NCI-H524 treated with DMSO at 0.1 percent for 48 hours (cell line): ENCODE measurements at places on chromosomes 2 and 18.
A peak's percentile ranks its signal among the peaks of the same experiment; 100 is the strongest.

DNA sequence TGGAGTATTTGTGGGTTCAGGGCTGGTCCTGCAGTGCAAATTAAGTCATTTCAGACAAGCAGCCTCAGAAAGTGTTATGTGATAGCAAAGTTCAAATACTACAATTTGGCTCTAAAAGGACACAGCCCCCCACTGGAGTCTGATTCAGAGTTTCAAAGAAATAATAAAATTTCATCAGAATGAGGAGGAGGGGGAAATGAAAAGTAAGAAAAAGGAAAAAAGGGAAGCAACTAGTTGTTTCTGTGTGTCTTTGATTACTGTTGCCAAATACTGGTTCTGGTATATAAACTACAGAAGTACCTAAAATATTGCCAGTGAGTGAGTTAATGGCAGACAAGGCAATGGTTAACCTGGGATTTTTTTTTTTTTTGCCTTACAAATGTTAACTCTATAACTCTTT, 773.9 kb downstream of the BCL11A start:
- DNase-seq = no peak

DNA sequence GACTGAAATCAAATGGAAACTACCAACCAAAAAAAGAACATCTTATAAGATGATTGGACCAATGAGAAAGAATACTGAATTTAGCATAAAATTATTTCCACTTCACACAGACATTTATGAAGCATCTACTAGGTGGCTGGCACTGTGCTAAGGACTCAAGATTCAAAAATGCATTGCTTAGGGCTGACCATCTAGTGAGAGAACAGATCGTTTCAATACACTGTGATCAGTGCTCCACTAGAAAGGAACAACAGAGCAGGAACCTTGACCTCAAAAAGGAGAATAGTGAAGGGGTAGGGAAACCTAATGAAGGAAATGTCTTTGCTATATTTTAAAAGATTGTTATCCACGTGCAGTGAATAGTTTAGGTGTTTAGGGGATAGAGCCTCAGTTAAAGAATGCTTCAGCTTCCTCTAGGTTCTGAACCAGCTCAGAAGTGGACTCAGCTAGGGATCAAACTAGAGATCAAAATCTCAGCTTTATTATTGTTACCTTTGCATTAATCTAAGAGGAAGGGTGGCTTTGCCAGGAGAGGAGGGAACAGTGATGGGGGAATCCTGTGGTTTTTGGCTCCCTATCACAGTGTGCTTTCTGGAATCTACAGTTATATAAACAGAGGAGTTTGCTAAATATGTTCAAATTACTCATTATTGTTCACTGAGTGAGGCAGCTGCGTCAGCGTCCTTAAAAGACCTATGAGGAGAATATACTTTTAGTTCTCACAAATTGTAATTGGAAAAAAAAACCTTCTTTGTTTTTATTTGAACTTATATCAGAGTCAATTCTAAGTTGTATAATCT, 16.2 kb upstream of the BBS5 start:
- no peak for DNase-seq

DNA sequence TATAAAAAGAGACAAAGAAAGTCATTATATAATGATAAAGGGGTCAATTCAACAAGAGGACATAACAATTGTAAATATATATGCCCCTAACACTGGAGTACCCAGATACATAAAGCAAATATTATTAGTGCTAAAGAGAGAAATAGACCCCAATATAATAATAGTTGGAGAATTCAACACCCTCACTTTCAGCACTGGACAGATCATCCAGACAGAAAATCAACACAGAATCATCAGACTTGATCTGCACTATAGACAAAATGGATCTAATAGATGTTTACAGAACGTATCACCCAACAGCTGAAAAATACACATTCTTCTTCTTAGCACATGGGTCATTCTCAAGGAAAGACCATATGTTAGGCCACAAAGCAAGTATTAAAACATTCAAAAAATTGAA, 31.7 kb downstream of the CLHC1 start:
- DNase-seq = no peak

DNA sequence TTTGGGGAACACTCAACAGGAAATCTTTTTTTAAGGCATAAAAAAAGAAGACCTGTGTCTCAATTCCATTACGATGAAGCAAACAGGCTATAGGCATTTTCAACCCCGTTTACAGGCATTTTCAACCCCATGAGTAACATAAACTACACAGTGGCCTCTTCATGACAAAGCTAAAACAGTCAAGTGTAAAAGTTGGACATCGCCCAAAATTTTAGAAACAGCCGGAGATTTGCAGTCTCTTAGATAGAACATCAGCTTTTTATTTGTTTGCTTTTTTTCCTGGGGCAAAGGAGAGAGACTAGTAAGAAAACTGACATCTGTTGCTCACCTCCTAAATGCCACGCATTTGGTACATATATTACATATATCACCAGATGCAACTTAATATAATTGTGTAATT, 173.7 kb downstream of the CMPK2 start:
- DNase-seq = no peak

- DNase-seq = no peak
These were observed 84.3 kb downstream of the COPS8 start for GRCh38 chr2:237170020-237170419.

- no peak for DNase-seq
These were observed 54.1 kb upstream of the SLC38A11 start for GRCh38 chr2:165009466-165009865.

GRCh38 chr18:48024009-48024512, 93.6 kb upstream of the SMAD2 start:
- no peak for DNase-seq

GRCh38 chr2:136319651-136320050, 201.7 kb upstream of the CXCR4 start:
- DNase-seq = no peak

DNA sequence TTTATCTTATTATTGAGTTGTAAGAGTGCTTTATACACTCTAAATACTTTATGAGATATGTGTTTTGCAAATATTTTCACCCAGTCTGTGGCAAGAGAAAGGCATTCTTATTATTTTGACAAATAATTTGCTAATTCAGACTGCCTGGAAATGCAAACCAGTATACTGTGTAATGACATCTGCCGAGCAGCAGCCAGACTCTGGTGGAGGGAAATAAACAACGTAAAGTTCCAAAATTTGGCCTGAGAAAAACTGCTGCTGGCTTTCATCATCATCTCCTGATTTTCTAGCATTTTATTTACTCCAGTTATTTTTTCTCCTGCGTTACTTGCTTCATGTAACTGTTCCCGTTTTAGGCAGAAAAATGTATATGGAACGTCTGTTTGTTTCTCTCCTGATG, 161.6 kb downstream of the RNF152 start:
- no peak for DNase-seq

GRCh38 chr2:238220892-238221521, 17.5 kb upstream of the ILKAP start:
- peak; percentile 31 for DNase-seq

GRCh38 chr2:142299021-142299420, 168.2 kb upstream of the LRP1B start:
- DNase-seq = no peak

- no peak for DNase-seq
These were observed 45.3 kb upstream of the ROCK2 start for GRCh38 chr2:11389551-11390398.

- DNase-seq = no peak
These were observed 19.4 kb upstream of the UBE2E3 start for GRCh38 chr2:180960982-180961381.

DNA sequence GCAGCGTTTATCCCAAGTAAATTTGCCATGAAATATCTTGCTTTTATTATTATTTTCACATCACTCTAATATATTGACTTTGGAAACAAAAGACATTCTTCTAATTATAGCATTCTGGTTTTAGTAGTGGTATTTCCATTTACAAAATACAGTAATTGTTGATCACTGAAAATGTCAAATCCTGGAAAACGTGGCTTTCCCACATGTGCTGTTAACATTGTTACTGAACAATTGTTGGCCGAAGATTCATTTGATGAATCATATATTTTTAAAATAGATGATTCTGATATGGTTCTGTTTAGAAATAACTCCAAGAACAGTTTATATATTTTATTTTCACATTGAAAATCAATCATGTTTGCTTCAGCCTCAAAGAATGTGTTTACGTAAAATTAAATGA, 32.9 kb downstream of the SP140 start:
- DNase-seq = no peak

GRCh38 chr2:61537277-61537949, 743 bp downstream of the XPO1 start:
- DNase-seq = no peak

- DNase-seq = no peak
These were observed 45.8 kb upstream of the OTOF start for GRCh38 chr2:26523750-26524149.

DNA sequence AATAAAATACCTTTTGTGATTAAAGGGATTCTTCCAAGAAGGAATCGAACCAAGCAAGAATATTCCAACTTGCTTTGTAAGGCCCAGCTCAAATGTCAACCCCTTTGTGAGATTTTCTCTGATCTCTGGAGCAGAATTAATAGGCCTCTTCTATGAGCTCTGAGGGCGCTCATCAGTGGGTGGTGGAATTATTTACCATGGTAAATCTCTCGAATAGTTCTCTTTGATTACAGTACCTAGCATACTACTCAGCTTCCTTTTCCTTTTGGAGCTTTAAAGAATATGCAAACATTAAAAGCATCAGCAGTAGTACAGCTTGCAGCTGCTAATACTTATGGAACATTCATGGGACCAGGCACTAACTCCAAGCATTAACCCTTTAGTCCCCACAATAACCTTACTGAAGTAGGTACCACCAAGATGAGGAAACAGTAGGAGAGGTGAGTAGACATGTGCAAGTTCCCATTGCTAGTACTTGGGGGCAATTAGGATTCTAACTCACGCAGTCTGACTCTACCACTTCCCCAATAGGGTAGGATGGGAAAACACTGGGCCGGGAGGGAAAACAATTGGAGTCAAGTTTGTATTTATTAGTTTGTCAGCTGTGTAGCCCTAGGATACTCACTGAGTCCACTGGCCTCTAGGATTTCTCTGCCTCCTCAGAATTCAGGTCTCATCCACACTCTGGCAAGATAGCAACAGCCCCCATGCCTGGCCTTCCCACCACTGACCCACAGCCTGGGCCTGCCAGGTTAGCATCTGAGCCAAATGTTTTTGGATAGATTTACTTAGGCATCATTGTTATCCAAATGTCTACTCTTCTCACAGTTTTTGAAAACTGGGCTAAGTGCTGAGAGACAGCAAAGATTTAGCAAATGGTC, 21.7 kb downstream of the ADD2 start:
- no peak for DNase-seq

- DNase-seq = no peak
These were observed 250.3 kb downstream of the TTC32 start for GRCh38 chr2:19651466-19651865.

- no peak for DNase-seq
These were observed 3.0 kb upstream of the OSBPL1A start for GRCh38 chr18:24400587-24400986.

DNA sequence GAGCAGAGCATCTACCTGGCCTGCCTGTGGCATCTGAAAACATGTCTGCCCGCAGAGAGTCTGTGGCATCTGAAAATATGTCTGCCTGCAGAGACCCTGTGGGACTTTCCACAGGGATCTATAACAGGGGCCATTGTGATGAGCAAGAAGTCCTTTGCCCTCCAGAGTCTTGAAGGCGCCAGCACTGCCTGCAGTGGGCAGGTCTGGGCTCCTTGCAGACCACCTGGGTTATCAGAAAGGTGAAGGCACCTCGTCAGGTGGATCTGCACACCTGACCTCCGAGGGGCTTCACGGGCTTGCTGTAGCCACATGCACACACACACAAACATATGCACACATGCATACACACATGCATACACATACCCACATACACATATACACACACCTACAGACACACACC, 189.5 kb upstream of the HDAC4 start:
- DNase-seq = no peak

DNA sequence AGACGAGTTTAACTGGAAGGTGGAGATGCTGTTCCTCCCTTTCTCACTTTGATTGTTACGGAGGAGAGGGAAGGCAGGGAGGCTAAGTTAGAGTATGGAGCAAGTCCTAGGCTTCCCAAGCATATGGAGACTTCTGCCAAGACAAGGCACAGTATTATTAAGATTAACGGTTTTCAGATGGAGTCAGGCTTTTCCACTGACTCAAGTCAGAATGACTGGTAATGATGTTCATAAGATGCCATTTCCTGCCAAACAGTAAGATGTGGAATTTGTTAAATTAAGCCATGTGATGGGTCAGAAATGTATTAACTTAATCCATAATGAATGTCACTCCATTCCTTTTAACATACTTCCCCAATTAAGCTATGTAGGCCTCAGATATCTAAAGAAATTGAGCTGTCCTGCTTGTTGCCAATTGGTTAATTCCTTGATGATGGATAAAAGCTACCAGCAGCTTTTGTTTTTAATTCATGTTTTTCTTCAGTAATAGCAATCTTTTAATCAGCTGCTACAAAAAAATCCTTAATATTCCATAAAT, 383.7 kb downstream of the ZNF521 start:
- no peak for DNase-seq

DNA sequence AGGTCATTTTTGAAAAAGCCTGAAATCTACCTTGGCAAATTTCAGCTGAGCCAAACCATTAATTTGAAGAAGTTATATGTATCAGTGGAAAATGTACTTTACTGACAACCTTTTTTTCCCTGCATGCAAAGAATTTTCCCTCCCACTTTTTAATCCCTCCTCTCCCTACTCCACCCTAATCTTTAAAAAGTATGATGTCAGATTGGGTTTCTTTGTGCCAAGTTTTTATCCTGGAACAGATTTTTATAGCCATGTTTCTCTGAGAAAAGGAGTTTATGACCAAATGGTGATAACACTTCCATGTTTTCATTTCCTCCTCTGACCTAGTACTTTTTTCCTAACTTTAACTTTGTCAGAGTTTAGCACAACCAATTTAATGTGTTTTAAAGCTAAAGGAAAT, 250.3 kb upstream of the FOSL2 start:
- no peak for DNase-seq

- DNase-seq = no peak
These were observed 139.0 kb downstream of the MSH2 start for GRCh38 chr2:47541848-47542450.

- no peak for DNase-seq
These were observed 2.1 kb upstream of the HAAO start for GRCh38 chr2:42794271-42795046.

- DNase-seq = no peak
These were observed 1.4 kb downstream of the LBH start for GRCh38 chr2:30232801-30233130.

DNA sequence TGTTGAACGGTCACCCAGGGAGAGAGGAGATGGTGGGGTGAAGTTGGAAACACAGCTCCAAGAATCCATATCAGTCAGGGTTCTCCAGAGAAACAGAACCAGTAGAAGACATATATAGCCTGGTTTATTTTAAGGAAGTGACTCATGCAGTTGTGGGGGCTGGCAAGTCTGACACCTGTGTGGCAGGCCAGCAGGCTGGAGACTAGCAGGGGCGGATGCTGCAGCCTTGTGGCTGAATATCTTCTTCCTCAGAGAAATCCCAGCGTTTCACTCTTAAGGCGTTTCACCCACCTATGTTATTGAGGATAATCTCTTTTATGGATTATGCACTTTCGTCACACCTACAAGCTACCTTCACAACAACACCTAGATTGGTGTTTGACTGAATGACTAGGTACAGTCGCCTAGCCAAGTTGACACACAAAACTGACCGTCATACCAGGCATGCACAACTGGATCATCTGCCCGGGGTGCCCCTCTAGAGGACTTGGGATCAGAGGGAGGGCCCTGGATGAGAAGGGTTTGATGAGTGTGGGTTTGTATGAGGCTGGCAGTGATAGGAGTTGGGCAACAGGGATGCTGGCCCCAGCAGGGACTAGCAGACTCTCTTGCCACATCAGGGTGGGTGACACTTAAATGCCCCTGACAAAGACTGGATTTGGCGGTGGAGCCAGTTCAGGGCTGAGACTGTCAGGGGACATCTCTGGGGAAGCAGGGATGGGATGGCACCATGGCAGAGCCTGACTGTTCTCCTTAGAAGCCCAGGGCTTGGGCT, 23.4 kb downstream of the MROH2A start:
- no peak for DNase-seq
